ENCODE measurements at places on chromosomes 13 and 19.

- DNase-seq = no peak
Measured at GRCh38 chr13:113540523-113540922, 44.0 kb upstream of the TFDP1 start.

GRCh38 chr19:31693131-31693932 is 344.1 kb upstream of the TSHZ3 start:
- DNase-seq = no peak

DNA sequence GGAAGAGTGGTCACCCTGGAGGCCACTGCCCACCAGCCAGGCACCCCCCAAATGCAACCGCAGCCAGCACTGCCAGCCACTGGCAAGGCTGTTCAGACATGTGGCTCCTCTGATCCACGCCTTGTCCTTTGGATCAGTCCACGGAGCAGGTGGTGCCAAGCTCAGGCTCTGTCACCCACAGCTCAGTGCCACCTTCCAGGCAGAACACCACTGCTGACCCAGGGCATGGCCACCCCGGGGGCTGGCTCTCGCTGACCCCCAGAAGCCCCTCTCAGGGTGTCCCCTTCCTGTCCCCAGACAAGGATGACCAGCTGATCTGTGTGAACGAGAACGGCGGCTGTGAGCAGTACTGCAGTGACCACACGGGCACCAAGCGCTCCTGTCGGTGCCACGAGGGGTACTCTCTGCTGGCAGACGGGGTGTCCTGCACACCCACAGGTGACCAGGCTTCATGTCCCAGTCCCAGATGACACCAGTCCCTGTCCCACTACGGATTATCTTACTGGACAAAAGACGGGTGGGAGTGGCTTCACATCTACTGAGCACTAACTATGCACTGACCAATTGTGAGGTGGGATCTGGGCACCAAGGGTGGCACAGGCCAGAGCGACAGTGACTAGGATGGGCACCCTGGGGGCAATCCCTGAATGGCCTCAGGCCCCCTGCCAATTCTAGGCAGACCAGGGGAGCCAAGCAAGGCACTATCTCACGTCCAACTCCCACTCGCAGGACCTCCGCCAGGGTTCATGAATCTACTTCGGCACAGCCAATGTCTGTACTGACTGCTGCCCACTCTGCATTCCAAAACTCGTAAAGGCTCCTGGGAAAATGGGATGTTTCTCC is 7.0 kb upstream of the F10 start:
- no peak for DNase-seq

GRCh38 chr13:77459592-77459991 is 75.9 kb upstream of the SCEL start:
- no peak for DNase-seq

DNA sequence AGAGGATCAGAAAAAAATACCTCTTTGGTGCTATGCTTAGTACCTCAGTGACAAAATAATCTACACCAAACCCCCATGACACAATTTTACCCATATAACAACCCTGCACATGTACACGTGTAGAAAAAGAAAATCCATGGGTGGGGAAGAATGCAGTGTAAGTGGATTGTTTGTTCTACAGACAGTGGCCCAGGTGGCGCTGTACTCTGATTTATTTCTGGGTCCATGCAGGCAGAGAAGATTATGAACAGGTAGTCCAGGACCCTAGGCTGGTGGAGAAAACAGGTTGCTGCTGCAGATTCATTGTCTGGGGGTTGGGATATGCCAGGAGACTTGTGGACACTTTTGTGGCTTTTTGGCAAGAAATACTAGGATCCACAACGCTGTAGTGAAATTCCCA is 9.1 kb downstream of the ZNF100 start:
- DNase-seq = no peak

GRCh38 chr13:57624565-57625435 is 6.7 kb upstream of the PCDH17 start:
- DNase-seq = peak; percentile 77

DNA sequence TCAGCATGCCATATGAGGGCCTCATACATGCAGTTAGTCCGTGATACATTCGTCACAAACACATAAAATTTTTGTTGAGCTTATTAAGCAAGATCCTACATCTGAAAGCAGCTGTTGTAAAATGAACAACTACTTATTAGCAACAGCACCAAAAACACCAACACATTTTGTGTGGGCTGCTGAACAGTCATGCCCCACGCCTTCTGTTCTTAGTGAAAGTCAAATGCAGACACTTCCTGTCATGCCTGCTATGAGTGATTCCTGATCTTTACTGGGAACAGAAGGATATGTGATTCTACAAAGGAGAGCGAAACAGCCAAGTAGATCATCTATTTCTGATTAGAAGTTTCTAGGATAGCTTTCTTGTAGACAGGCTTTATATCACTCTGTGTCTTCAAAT is 4.2 kb upstream of the B3GLCT start:
- DNase-seq = no peak

- DNase-seq = no peak
Measured at GRCh38 chr19:18320865-18321733, 1.8 kb downstream of the LSM4 start.

GRCh38 chr19:41278478-41278877 is 14.3 kb downstream of the HNRNPUL1 start:
- DNase-seq = no peak

DNA sequence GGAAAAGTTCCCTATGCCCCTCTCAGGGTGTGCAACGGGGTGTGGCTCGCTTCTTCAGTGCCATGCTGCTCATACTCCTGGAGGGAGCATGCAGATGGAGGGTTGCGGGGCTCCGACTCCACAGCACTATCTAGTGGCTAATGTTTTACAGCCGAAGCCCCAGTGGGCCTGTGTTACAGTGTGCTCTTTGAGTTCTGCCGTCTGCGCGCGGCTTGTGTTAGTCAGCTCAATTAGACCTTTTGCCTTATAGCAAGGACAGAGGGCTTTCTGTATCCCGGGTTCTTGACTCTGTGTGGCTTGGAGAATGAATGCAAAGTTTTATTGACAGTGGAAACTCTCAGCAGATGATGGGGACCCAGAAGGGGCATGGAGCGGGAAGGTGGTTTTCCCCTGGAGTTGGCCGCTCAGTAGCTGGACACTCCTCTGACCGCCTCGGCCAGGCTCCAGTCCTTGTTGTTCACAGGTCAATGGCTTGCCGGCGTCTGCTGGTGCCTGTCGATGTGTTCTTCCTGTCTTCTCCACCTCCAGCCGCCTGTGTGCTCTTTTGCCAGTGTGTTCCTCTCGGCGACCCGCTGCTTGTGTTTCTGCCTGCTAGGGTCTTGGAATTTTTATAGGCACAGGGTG is 383.4 kb downstream of the LMO7 start:
- peak; percentile 92 for DNase-seq

GRCh38 chr19:13966684-13967128 is 14.4 kb downstream of the DCAF15 start:
- no peak for DNase-seq

DNA sequence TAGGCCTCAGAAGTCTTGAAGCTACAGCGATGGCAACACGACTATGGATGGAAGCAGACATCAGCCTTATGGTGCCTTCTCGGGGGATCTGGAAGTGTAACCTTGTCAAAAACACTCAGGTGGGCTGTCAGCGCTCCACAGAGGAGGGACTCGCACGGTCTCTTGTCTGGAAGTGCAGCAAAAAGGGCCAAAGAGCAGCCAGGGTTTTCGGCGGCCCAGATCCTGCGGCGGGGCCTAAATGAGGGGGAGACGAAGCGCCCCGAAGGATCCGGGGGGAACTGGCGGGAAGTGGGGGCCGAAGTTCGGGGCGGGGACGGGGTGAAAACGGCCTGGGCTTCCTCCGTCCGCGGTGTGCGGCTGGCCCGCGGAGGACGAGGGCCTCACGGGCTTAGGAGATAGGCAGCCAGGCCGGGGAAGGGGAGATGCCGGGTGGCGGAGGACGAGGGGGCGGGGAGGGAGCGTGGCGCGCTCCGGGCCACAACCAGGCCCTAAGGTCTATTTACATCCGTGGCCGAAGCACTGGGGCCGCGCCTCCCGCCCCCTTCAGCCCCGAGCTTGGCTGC is 637 bp downstream of the RANBP3 start:
- no peak for DNase-seq

Measured in globus pallidus (tissue), 1 donor.